Fibroblast of skin of back (primary cell): ENCODE measurements at places on chromosomes 3 and 15.

GRCh38 chr3:111143-112069 is 85.2 kb upstream of the CHL1 start:
- no peak for DNase-seq

DNA sequence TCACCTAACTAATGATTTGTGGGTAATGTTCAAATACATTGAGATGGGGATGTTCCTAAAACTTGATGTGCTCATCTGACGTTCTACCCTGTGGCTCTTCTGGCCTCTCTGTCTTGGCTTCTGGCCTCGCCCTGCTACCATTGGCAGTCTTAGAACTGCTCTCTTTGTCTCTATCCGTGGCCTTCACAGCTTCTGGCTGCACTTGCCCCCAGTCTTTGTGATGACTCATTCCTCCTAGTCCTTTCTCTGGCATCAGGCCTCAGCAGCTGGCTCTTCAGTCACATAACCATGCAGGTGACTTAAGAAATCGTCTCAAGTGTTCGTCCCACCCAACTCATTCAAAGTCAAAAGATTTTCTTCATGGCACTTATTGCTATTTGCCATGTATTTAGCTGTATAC is 188.1 kb downstream of the BBX start:
- DNase-seq = peak; percentile 26

- peak; percentile 84 for DNase-seq
Measured at GRCh38 chr3:102165367-102165766, 269.4 kb upstream of the ZPLD1 start.

DNA sequence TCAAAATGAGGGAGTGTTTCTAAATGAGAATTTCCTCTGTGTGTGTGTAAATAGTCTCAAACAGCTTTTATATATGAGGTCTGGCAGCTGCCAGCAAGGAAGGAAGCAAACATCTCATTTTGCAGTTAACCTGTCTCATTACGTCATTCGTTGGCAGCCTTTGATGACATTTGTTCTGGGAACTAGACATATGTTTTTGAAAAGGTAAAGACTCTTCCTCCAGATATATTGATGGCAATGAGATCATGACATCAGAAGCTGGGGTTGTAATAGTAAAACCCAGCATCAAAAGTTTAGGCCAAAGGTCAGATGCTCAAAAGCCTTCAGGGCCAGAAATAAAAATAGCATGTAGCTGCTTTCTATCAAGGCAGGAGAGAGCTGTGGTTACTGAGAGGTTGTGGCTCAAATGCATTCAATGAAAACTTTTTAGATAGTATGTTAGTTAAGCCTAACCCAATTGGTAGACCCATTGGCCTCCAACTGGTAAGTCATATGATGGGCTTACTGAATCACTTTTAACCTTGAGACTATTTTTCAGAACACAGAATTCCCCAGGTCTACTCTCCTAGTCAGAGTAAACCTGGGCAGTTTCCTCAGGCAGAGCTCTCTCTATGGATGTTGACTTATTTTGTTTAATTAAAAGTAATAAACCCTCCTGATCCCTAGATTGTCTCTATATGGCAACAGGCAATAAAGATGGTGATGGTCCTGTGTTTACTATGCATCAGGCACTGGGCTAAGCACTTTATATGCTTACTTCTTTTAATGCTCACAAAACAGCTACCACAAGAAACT is 386.5 kb upstream of the CFAP20DC start:
- no peak for DNase-seq

DNA sequence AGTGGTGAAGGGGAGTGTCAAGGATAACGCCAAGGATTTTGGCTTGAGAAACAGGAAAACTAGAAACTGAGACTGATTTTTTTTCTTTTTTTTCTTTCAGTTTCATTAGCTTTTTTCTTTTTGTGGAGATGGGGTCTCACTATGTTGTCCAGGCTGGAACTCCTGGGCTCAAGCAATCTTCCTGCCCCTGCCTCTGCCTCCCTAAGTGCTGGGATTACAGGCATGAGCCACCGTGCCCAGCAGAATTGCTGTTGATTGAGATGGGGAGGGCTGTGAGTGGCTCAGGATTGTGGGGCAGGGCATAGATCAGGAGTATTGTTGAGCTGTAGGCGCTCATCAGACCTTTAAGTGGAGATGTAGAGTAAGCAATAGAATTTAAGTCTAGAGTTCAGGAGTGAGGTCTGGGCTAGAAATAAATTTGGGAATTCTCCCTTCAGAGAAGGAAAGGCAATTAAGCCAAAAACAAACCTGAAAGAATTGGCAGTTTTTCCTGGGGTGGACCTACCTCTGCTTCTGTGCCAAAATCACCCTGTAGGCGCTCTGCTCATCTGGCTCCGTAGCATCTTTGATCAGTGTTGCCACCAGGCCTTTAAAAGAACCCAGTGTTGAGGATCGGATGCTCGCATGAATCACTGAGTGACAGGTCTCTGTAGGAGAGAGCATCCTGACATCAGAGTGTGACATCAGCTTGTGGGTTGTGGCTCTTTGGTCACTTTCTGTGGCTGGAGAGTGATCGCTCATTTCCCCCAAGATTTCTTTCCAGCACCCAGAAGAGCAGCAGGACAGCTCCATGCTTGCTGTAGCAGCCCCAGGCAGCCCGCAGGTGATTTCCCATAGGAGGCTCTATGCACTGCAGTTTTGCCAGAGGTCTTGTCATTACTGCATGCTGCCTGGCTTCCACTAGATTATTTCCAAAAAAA is 15.8 kb downstream of the ABHD17C start:
- DNase-seq = peak; percentile 54

DNA sequence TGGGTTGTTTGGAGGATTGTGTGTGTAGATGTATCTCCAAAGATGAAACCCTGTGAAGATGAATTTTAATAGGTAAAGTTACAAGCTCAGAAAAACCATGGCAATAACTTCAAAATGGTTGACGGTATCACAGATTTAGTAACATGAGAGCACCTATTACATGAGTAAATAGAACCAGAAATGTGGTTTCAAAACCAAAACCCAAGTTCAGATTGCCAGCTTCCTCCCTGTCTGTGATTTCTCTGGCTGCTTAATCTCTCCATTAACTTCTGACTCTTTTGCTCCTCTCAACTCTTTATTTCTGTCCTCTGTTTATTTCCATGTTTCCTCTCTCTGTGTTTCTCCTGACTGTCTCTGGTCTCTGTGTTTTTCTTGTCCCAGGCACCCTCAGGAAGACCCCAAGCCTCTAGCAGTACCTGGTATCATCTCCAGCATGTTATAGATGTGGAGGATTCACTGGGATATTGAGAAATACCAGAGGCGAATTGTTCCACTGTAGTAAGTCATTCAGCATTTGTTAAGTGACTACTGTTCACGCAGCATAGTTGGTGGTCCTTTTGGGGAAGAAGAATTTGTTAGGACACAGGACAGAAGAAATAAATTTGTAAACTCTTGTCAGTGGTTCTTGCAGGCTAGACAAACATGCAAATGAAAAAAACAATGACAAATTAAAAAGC is 138.8 kb downstream of the BBX start:
- no peak for DNase-seq

DNA sequence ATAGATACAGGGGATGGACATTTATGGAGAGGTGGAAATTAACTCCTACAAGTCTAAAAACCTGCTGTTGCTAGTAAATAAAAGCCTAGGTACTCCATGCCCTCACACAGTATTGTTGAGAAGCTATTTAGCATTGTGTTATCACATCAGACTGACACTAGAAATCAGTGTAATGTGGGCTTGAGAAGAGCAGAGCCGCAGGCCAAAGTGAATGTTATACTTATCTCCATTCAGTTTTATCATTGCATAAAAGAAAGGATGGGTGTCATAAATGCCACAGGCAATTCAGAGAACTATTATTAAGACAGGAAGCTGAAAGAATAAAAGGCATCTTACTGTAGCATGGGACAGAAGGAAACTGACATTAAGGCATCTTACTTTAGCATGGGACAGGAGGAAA is 13.7 kb upstream of the ISLR start:
- no peak for DNase-seq

DNA sequence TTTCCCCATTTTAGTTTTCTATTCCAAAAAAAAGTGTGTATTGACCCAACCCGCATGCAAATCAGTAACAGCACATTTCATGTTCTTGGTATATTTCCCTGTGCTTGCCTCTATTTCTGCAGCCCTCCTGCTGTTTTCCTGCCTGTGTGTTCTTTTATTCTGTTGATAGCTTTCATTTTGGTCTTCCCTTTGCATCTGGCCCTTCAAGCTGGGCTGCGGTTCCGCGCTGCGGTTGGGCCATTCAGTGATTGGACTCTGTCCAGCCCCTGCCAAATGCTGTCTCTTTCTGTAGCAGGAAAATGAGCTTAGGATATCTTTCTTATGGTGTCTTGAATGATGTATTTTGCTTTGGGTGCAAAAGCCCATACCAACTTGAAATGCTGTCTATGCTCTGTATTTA is 49.9 kb downstream of the ZNF621 start:
- DNase-seq = peak; percentile 25

DNA sequence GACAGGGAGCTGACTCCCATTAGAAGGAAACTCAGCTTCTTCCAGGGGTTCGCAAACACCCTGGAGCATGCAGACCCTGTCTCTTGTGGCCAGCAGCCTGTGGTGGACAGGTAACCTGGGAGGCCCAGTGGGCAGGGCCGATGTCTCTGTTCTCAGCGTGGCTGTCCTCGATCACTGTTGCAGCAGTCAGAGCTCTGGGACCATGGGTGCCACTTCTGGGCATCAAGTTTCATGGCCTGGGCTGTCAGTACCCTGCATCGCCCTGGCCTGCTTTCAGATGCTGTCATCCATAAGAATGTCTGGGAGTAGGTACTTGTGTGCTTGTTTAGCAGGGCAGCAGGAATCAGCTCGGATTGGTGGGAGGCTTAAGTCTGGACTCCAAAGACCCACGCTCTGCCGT is 54.4 kb downstream of the SLC6A6 start:
- no peak for DNase-seq

DNA sequence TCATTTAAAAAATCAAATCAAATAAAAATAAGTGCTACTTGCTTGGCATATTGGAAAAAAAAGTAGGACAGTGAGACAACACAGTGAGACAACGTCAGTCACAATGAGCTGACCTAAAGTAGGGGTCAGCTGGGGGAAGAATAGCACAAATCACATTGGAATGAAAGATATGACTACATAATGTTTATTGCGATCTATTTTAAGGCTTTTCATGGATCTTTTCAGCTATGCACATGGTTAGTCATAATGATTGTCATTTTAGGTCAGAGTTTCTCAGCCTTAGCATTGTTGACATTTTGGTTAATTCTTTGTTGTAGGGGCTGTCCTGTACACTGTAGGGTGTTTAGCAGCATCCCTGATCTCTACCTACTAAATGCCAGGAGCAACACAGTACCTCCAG is 44.5 kb downstream of the CMSS1 start:
- peak; percentile 96 for DNase-seq

DNA sequence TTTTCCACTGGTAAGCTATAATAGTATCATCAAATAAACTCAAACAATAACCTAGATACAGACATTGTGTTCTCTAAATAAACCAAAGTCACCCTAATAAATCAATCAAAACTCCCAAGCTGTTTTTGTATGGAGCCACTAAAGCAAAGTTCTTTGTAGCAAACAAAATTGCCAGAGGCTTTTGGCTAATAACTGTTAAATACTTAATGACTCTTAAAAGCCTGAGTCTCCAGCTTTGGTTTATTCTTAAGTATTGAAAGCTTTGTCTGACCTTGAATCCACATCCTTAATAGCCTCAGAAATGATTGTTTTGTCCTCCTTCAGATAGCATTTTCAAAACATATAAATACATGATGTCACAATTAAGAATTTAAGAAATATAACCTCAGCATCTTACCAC is 725.3 kb downstream of the SI start:
- DNase-seq = no peak

DNA sequence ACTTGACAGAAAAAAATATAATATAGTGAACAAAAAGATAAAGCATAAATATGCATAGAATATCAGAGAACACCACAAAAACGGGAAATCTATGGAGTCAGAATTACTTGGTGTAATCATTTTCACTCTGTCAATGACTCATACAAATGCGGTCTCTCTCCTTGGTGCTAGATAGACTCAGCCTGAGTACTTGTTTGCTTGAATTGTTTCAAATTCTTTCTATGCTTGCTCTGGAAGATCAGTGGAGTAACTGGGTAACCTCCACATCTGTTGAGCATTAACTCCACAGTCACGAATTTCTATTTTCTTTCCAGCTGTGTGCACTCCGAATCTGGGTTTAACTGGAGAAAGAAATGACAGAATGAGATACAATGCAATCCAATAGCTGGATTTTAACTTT is 760.4 kb downstream of the ZPLD1 start:
- peak; percentile 49 for DNase-seq
